ENCODE measurements at places on chromosomes 12 and 14.

DNA sequence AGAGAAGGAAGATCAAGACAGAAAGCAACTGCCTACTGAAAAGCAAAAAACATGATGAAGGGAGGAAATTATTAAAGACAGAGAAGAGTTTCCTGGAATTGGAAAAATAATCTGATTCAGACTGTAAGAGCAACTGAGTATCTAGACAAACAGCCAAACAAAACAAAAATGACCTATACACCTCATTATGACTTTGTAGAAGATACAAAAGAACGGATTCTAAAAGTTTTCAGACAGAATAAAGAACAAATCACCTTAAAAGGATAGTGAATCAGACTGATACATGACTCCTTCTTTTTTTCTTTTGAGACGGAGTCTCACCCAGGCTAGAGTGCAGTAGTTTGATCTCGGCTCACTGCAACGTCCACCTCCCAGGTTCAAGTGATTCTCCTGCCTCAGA lies 10.4 kb downstream of the OSBPL8 start:
- DNase-seq, result no peak

DNA sequence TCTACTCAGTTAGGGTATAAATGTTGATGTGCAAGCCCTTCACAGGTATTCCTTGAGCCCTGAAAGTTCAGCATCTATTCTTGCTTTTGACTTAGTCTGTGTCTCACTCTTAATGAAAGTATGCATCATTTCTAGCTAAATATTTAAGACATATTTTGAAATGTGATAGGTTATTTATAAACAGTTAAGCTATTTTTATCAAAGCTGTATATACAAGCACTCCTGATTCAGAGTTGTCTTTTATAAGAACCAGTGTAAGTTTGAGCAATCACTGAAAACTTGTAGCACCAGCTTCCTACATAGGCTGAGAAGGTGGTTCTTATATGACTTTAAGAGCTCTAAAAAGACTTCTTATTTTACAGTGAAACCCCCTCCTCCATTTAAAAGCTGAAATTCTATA lies 98.6 kb downstream of the MYF5 start:
- DNase-seq, result no peak

DNA sequence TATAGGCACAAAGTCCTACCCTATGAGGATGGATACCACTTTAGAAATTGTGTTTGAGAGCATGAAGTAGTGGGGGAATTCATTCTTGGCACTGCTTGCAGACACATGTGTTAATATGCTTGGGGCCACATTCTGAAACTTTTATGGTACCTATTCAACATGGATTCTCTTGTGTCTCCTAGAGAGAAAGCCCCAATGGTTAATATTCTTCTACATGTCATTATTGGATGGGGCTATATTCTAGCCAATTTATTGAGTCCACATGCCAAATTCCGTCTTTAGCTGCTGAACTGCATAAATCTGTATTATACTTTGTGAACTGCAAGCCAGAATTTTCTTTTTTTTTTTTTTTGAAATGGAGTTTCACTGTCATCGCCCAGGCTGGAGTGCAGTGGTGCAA lies 140.0 kb downstream of the KICS2 start:
- DNase-seq, result no peak

DNA sequence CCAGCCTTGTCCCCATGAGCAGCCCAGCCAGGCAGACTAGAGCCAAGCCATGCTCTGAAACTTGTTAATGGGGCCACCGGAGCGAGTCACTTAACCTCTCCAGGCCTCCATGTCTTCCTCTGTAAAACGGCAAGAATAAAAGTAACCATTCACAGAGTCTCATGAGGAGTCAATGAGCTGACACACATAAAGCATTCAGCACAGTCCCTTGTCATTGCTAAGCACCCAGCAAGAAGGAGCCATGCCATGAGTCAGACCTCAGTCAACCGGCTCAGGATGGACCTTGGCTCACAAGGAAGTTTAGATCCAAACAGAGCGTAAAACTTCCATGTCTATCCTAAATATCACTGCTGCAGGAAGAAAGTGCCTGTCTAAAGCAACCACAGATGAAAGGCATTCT lies 10.6 kb downstream of the FICD start:
- no peak for DNase-seq

DNA sequence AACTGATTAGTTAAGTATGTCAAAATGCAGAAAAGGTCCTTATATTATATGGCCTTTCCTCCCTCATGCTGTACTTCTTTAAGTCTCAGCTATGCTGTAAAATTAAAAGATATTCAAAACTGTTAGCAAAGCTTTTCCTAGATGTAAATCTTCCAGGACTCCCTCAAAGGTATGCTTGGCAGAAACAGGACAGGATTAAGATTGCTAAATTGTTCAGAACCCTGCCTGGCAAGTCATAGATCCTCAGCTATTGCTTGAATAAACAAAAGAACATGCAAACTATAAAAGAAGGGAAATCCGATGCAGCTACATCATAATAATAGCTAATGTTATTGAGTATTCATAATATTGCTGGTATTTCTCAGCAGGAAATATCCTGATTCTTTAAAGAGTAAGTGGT lies 322.6 kb downstream of the CCDC91 start:
- DNase-seq, result no peak

GRCh38 chr14:61466905-61467280 lies 145.5 kb downstream of the PRKCH start:
- no peak for DNase-seq

DNA sequence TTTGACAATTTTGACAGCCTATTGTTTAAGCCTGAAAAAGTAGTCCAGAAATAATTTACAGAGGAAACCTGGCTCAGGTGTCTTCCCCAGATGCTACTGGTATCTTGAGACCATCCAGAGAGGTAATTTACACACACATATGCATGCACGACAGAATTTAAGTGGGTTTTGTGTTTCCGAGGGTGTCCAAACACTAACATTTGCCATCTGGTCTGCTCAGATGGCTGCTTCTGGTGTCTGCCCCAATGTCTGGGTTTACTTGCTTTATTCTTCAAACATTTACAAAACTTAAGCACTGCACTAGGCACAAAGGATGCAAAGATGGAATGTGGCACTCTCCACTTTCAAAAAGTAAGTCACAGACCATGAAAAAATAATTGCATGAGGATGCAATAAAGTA lies 226.6 kb upstream of the EGLN3 start:
- DNase-seq, result no peak

DNA sequence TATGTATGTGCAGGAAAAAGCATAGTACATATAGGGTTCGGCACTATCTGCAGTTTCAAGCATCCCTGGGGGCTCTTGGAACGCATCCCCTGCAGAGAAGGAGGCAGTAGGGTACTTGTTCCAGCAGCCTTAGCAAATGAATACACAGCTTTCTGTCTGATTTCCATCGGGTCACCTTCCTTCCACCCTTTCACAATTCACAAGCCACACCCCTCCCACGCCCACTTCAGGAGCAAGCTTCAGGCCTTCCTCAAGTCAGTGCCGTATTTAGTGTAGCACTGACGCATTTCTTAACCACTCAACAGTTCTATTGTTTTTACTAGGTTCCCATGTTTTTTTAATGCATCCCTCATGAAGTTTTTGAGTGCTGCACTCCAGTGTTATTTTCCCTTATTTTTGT lies 64.2 kb downstream of the CLMN start:
- no peak for DNase-seq
